ENCODE measurements at places on chromosomes 3 and 15.

- no peak for DNase-seq
Observed at GRCh38 chr3:128083396-128083795, 31.2 kb downstream of the SEC61A1 start.

DNA sequence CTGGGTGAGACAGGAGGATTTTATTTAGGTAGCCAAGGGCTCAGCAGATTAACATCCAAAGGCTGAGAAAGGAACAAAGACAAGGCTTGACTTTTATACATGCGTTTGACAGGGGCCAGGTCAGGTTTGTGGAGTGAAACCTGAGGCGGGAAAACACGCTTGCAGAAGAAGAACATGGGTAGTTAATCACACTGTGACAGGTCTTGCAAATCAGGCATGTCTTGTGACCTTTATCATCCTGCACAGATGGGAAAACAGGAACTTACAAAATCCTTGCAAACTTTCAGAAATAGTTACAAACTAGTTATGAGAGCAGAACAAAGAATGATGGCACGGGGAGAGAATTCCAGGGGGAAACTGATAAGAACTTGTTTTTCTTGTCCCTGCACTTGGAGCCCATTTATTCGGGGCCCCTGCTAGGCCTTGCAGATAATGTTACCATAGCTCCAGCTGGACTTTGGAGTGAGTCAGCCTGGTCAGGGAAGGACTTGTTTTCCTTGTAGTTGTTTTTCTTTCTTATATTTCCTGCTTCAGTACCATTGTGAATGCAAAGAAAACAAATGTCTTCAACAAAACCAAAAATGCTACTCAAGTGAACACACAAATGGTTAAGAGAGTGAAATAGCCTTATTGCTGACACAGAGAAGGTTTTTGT is 965.9 kb upstream of the ROBO1 start:
- DNase-seq, result no peak

DNA sequence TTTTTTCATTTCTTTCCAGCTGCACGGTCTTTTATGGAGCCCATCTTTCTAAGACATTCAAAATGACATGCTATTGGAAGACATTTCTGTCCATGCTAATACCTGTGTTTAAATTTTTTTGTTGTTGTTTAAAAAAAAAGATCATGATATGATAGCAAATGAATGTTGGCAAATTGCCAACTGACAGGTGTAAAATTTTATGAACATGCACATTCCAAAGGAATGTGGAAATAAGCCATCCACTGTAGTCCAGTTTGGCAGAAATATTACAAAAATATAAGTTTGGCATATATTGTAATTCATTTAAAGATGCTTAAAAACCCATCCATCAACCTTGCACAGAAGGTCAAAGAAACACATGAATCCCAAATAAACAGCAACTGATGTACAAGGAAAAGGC is 75.6 kb upstream of the WNT5A start:
- DNase-seq, result no peak

DNA sequence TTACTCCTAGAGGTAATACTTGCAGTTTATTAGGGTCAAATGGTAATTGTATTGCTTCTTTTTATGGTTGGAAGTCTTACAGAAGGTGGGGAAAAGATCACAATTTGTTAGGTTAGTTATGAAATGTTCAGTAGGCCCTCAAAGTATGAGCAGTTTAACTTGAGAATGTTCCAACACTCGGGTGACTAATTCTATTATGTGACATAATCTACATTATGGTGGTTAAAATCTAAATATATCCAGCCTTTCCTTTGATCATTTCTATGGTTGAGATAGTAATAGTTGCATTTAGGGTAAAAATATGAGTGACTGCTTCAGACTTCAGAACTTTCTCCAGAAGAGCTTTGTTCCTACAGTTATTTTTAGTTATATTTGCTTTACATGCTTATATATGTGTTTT is 19.6 kb upstream of the FBXO22 start:
- DNase-seq, result no peak

DNA sequence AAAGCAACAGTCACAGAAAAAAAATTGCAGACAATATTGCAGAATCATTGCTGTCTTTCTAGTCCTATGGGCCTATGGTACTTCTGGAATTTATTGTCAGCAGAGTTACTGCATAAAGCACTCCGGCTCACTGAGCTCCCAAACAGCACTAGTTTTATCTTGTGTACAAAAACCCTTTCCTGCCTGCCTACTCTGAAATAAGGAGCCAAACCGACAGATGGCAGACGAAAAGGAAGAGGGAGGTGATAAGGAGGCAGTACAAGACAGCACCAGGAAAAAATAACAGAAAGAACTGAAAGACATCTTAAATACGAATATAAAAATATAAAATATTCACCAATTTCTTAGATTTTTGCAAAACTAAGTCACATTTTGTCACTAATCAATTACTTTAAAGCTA is 15.6 kb downstream of the HERC1 start:
- DNase-seq, result no peak

DNA sequence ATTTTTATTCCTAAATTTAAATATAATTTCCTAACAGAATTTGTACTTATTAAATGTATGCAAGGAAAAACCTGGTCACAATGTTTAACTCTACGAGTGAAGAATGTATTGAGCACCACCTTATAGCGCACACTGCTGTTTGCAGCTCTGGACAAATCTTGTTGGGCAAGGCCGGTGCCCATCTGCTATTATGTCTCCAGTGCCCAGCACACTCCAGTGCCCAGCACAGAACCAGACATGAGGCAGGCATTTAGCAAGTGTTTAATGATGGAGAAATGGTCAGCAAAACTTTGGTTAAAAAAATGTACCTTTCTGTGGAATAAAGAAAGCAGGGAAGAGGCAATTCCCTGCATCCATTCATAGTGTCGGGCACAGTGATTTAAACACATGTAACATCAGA is 254.7 kb upstream of the TRIM42 start:
- DNase-seq, result no peak

DNA sequence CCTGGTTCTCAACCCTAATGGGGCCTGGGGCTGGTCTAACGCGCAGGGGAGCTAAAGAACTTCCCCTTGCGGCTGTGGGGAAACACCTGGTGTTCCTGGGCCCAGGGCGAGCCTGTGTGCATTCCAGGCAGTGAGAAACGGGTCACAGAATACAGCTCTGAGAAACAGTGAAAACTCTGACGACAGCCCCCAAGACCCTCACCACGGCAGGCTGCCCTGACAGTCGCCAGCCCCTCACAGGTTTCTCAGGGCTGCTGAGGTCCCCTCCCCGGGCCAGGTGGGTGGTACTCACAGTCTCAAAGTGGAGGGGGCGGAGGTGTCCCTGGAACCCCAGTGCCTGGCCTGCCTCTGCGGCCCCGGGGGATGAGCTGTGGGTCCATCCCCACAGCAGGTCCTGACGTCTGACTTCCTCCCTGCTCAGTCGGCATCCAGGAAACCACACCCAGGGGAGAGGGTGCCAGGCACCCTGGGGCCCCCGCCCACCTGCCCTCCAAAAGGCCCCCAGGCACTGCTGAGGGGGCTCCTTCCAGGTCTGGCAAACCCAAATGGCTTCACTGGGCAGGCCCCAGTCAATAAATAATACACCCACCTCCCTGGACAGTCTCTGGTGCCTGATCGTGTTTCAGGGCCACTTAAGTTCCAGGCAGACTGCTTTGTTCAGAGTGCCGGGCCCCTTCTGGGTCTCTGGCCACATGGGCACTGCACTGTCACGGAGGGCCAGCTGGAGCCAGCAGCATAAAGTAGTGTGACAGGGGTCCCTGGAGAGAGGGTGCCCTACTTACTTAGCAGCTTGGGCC is 57.7 kb downstream of the IQSEC1 start:
- no peak for DNase-seq

Data from NCI-H2081 treated with DMSO at 0.1 percent for 48 hours (cell line).